Activated naive CD8-positive, alpha-beta T cell treated with anti-CD3 and anti-CD28 coated beads for 36 hours (primary cell): ENCODE measurements at places on chromosomes 5 and 9.

DNA sequence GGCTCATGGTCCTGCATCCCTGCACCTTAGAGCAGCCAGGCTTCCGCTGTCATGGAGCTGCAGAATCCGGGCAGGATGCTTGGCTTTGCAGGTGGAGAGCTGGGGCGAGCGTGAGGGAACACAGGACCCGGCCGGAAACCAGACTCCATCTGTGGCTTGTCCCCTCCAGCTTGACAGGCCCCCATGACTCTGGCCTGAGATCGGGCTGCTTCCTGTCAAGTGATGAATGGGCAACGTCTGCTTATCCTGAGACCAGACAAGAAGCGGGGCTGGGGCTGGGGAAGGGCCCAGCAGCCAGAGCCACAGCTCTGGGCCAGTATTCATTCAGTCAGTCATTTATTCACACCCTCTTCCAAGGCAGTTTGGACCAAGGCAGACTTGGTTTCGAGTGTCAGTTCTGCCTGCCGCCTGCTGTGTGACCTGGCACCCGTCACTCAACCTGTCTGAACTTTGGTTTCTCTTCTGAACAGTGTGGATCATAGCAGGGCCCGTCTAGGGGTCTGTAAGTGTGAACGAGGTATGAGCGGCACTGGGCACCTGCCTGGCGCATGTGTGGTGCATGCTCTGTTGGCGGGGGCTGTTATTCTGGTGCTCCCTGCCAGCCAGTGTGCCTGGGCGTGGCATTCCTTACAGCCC is 37.5 kb downstream of the NEK6 start:
- DNase-seq, result no peak

- DNase-seq, result no peak
Measured at GRCh38 chr5:32170303-32171151, 3.6 kb downstream of the GOLPH3 start.

DNA sequence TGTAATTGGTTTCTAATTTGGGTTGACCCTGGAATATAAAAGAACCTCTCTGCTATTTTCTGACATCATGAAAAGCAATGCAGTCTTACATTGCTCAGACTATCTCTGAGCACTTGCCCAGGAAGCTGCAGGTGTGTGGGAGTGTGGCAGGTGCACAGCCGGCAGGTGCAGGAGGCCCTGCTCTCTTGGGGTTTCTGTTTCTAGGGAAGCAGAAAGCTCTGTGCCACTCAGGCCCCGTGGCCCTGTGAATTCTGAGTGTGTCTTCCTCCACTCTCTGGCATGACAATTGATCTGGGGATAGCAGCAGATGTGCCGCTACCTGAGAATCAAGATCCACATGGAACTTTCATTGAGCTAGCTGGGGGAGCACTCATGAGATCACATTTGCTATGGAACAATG is 45.7 kb upstream of the IRX2 start:
- DNase-seq, result no peak

DNA sequence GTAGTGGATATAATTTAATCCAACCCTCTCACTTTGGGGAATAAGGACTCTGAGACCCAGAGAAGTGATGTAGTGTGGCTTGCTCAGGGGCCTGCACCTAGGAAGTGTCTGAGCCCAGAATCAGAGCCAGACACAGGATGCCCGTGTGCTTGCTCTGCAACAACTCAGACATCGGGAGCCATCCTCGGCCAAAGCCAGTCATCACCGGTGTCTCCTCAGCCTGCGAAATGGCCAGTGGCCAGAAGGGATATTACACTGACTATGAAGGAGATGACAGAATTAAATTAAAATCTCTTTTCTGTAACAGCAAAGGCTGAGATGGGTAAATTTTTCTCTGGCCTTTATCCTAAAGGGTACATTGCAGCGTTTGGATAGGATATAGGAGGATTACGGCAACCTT is 102.9 kb downstream of the MARCHF11 start:
- no peak for DNase-seq

DNA sequence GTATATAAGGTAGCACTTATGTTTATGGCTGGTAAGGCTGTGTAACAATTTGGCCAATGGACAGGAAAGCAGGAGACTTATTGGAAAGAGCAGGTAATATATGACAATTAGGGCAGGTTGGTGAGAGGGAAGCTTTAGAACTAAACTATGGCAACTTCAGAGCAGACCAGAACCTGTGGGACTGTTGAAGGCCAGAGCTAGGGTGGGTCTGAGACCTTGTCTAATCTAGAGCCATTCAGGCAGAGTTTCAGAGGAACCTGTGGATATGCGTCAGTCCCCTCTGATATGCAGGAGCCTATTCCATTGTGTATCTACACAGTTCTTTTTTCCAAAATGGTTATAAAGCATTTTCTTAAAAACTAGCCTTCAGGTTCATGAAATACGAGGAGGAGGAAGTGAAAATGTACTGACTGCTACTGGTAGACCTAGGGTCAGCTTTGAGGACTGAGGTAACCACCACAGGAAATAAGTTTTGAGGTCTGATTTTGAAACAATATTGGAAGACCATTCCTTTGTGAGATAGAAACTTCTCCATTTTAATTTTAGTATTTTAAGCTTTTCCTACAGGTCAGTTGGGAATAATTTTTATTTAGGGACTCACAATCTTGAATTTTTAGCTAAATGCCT is 37.6 kb downstream of the ELL2 start:
- DNase-seq, result no peak

GRCh38 chr5:9340085-9340484 is 205.8 kb downstream of the SEMA5A start:
- DNase-seq, result no peak

DNA sequence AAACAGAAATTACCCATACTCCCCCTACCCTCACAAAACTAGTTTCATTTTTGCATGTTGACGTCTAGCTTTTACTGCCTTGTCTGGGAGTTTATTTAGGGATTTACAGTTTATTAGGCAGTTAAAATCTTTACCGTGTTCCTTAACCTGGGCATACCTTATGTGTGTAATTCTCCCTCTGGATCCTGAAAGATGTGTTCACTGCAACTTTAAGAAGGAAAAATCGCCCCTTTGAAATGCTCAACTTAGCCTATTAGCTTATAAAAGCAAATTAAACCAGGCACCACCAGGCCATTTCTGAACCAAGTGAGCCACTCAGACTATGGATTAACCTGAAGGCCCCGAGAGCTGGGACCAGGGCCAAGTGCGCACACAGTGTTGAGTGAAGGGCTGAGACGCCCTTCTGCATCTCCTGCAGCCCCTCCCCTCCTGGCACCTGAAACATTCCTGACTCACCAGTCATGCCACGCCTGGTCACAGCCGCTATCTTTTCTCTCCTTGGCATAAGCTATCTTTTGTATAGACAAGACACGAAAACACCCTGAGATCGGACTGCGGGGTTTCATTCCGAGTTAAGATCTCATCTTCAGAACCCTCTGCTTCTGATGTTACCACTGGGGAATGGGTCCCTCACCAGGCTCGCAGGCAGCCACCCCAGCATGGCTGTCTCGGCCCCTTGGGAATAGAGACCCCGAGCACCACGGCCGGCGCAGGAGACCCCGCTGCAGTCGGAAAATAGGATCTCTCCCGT is 111.9 kb downstream of the ROR2 start:
- DNase-seq, result no peak

DNA sequence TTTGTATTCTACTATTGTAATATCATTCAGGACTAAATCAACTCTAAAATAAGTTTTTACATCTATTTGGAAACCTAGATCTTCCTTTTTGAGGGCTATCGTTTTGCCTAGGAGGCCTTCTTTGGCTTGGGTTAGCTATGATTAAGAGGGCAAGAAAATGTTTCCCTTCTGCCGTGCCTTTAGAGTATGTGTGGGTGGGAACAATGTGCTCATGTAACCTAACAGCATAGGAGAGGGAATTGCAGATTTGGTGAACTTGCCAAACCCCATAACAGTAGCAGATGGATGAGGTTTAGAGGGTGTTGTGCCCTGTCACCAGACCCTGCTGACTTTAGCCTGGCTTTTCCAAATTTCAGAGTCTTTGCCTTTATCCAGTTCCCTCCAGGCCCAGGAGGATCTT is 339.0 kb downstream of the ADGRV1 start:
- DNase-seq, result no peak

DNA sequence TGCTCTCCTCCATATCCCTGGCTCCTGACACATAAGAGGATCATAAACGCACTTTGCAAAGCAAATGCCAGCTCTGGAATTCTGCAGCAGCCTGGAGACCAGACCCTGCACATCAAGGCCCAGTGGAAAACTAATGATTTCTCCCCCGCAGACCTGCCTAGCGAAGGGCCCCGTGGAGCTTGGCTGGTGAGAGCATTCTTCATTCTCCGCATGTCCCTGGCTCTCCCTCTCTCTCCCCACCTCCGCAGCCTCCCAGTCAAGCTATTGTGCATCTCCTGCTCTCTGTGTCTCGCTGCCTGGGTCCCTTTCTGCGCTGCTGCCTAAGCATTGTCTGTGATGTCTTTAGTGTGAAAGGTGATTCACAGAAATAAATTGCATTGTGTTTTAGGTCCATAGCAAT is 46.7 kb downstream of the GRIA1 start:
- DNase-seq, result no peak

- DNase-seq, result no peak
Measured at GRCh38 chr9:126752376-126752775, 52.5 kb upstream of the ZBTB43 start.

GRCh38 chr5:172550096-172550765 is 90.8 kb upstream of the NEURL1B start:
- no peak for DNase-seq

DNA sequence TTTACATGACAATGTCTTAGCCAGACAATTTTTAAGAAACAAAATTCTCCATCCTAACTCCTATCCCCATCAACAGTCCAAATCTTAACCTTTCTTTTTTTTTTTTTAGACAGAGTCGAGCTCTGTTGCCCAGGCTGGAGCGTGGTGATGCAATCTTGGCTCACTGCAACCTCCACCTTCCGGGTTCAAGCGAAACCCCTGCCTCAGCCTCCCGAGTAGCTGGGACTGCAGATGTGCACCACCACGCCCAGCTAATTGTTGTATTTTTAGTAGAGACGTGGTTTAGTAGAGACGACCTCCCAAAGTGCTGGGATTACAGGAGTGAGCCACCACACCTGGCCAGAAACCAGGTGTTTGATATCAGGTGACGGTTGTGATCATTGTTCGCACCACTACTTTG is 10.2 kb downstream of the ABL1 start:
- DNase-seq, result no peak

DNA sequence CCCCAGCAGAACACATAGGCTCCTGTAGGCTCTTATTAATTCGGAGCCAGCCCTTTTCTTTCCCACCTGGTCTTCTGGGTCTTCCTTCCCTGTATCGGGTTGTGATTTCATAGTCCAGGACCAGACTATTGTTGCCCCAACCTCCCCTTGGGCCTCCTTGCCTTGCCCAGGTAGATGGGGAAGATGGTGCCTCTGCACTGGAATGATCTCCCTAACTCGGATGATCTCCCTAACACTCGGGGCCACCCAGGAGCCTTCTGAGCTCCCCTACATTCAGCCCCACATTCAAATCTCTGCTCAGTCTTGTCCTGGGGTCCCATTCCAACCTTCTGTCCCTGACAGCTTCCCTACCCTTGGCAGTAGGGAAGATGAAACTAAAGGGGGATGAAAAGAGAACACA is 2.7 kb upstream of the IRF1 start:
- DNase-seq, result no peak

DNA sequence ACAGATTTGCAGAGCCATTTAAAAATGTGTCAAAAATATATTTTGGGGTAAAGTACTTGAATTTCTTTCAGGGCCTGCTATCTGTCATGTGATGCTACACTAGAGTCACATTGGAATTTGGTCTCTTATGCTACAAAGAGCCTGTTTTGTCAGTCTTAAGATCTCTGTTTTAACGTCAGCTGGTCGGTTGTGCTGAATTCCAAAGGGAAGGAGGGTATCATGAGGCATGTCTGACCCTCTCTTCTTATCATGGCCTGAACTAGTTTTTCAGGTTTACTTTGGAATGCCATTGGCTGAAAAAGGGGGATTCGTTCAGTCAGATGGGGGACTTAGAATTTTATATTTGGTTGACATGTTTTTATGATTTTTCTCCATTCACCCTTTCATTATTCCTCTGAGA is 290.6 kb downstream of the CD180 start:
- no peak for DNase-seq

GRCh38 chr9:33137781-33138264 is 29.3 kb downstream of the B4GALT1 start:
- no peak for DNase-seq

- DNase-seq, result no peak
Measured at GRCh38 chr5:106094204-106094607, 1576.5 kb downstream of the EFNA5 start.
